ENCODE measurements at places on chromosomes 11 and 22.

- DNase-seq, result no peak
Observed at GRCh38 chr11:113401718-113402117, 14.1 kb downstream of the ANKK1 start.

- no peak for DNase-seq
Observed at GRCh38 chr11:58433638-58434203, 5.8 kb upstream of the OR5B2 start.

DNA sequence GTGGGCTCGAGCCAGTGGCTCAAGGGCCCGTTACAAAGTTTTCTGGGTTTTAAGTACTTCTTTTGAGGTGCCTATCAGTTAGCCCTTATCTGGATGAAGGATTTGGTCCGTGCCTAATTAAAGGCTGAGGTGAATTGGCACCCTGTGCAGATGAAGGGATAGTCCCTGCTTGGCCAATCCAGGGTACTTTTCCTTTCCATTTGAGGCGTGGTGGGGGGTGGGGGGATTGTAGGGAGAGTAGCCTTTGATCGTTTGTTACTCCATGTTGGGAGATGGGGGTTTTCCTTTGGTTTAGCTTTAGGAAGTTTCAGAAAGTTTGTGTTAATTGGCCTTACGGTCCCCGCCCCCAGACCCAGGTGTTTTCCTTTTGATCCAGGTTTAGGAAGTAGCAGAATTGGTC, 170.8 kb downstream of the DDX10 start:
- no peak for DNase-seq

DNA sequence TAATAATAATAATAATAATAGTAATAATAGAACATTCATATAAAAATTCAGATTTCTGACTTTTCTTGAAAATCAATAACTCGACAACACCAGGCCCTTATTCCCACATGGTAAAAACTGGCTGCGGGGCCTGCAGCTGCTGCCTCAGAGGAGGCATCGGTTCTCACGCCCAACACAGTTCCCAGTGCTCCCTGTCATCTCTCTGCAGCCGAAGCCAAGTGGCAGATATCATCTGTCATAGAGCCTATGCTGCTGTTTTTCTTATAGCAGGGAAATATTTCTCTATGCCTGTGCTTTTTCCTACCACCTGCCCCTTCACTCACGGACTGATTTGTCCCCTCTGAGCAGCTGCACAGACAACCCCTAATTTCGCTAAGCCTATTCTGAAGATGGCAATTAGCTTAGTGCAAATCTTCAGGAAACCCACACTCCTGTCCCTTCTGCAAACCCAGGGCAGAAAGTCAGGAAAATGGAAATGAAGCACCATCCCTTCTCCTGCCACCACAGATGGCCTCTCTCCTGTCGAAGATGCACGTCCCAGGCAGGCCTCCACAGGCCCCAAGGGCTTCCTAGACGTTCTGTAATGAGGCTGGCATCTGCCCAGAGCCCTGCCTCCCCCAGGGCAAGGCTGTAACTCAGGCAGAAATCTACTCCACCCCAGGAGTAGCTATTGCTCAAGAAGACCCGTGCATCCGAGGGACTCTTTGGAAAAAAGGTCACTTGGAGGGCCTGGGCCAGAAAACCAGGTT, 66.7 kb downstream of the SYN3 start:
- no peak for DNase-seq

DNA sequence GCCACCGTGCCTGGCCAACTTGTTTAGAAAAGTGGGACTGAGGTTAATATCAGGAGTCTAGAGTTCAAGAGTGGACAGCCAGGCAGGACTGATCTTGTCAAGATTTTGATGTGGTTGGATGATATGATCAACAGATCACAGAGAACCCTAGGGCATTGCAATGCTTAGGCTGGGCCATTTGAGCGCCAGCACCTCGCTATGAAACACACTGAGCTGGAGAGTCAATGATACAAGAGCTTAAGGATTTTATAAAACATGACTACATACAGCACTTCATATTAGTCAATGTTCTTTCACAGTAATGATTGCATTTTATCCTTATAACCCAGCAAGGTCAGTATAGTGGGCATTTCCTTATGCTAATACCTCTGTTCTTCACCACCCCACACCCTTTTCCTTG, 15.4 kb upstream of the PEX26 start:
- no peak for DNase-seq

DNA sequence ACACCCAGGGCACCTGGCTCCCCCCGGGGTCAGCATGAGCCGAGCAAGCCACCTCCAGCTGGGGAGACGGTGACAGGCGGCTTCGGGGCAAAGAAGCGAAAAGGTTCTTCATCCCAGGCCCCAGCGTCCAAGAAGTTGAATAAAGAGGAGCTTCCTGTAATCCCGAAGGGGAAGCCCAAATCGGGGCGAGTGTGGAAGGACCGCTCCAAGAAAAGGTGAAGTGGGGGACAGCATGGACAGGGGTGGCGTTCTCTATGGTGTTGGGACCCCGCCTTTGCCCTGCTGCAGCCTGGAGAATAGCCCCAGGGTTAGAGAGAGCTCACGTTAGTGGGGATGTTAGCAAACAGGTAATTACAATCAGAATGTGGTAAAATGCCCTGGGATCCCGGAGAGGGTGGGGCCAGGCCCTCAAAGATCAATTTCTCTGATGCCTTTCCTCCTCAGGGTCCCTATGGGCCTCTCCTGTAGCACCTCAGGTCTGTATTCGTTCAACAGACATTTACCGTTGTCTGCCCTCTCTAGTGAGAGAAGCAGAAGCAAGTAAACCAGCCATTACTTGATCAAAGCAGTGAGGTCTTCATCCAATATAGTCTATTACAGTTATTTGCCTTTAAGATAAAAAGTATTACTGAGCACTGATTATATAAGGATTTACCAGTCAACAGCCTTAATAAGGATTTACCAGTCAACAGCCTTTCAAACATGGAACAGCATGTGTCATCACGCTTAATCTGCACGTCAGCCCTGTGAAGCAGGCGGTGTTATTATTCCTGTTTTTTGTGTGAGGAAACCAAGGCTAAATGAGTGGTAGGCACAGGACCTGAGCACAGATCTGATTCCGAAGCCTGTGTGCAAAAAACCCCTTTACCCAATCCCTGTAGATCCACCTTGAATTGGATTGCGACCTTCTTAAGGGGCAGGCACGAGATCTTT, 1.0 kb downstream of the CCDC86 start:
- DNase-seq, result no peak
